GM06990 (cell line): ENCODE measurements at places on chromosomes 12 and 14.

DNA sequence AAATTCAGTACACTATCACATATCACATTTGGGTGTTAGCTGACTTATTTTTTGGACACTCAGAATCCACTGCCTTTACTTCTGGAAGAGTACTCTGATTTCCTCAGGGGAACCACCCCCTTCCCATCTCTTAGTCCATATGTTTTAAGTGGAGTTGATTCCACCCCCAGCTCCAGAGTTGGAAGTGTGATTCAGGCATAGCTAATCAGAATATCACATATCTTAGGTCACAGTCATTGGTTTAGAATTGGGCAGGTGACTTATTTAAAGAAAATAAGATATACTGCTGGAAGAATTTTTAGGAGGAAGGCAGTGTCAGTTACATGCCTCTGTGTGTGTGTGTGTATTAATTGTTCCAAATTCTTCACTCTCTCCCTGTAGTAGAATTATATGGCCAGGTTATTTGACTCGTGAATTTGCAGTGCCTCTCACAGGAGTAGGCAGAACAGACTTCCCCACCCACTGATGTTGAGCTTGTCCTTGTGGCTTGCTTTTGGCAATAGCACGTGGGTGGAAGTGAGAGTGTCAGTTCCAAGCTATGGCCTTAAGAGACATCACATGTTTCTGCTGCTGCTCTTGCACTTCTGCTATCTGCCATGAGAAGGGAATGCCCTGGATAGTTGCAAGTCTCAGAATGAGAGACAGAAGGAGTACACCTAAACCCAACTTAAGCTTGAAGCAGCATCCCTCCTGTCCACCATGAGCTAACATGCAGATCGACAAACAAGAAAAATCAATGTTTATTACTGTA is 6.4 kb upstream of the GAS2L3 start:
- peak; percentile 14 for DNase-seq

GRCh38 chr12:64612843-64613242 is 2.5 kb downstream of the RASSF3 start:
- DNase-seq = no peak

GRCh38 chr14:25121337-25122129 is 71.6 kb upstream of the STXBP6 start:
- no peak for DNase-seq

DNA sequence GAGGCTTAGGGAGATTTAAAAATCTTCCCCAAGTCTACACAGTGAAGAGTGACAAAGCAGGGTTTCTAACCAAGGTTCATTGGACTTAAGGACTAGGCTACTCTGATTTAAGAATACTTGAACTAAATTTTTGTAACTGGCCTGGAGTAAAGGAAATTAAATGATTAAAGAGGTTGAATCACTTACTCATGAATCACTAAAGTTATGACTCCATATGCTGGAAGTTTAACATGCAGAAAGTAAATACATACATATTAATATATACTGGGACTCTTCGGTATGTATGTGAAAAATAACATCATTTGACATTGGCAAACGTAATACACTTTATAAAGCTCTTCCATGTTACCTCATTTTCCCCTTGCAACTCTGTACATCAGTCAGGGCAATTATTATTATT is 322.9 kb downstream of the KCNH5 start:
- no peak for DNase-seq

- DNase-seq = no peak
Observed at GRCh38 chr12:129665414-129665813, 238.4 kb downstream of the TMEM132D start.

DNA sequence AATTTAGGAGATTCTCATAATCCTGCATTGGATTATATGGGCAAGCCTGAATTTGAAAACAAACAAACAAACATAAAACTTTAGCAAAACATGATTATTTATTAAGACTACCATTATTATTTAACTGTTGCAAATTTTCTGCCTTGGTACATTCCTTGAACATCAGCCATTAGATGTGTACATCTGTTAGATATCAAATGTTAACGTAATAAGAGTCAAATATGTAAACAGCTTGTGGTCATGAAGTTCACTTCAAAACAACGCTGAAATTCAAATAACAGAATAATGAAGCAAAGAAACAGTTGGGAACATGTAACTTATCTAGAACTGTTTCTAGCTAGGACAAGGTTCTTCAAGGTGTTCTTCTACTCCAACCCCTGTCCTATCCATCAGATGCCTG is 14.3 kb upstream of the TMX1 start:
- DNase-seq = no peak

GRCh38 chr12:72250346-72250745 is 21.8 kb upstream of the TRHDE start:
- DNase-seq = no peak

DNA sequence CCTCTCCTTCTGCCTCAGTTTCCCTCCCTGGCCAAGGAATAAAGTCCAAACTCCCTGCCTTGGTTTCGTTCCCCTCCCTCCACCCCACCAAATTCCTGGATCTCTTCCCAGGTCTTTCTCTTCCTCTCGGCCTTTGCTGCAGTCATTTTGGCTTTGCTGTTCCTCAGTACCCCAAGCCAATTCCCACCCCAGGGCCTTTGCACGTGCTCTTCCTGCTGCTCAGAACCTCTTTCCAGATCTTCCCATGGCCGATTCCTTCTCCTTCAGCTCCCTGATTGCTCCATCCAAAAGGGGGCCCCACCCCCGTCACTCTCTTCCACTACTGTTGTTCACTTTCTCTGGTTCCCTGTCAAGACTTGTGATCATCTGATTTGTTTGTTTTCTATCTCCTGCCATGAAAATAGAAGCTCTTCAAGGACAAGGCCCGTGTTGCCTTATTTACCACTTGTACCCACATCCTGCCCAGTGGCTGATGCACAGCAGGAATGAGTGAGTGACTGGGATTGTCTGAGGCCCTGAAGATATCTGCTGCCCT is 3.1 kb downstream of the HNF1A start:
- no peak for DNase-seq

DNA sequence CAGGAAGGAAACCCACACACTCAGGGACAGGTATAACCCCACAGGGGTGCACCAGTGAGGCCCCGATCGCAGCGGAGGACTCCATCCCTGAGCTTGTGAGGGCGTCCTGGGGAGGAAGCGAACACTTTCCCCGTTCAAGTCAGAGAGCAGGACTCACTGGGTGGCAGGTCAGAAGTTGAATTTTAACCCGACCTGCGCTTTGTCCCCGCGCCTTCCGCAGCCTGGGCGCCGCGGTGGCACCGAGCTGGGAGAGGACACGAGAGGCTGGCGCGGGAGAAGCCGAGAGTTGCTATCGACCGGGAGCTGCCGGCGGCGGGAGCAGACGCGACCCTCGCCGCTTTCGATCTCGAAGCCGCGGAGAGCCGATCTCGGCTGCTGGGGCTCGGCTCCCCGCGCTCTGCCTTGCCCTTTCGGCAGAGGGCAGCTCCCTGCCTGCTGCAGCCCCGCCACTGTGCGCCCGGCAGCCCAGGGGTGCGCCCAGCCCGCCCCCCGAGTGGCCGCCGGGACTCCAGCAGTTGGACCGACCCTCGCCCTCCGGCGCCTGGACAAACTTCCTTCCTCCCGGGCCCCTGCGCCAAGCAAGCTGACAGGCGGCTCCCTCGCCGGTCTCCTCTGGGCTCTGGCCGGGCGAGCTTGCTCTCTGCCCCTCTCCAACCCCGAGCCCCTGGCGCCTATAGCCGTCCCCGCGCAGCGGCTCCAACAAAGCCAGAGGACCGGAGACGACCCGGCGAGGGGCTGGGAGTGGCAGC is 918 bp downstream of the LIN7A start:
- peak; percentile 69 for DNase-seq

DNA sequence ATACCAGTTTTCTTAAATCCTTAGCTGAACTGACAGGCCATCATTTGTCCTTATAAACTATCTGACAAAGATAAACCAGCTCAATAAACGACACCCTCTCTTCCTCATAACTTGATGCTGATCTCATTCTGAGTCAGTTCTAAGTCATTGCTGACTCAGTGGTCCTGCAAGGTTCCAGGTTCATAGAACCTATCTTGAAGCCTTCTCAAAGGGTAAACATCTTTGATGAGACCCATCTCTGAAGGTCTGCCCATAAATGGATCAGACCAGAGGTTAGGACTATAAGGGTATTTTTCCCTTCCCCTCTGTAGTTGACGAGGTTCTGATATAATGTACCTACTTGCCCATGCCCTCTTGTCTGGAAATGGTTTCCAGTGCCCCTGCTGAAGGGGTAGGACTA is 11.9 kb downstream of the NAA25 start:
- DNase-seq = no peak

- no peak for DNase-seq
Observed at GRCh38 chr14:81453166-81453766, 53.1 kb upstream of the STON2 start.

DNA sequence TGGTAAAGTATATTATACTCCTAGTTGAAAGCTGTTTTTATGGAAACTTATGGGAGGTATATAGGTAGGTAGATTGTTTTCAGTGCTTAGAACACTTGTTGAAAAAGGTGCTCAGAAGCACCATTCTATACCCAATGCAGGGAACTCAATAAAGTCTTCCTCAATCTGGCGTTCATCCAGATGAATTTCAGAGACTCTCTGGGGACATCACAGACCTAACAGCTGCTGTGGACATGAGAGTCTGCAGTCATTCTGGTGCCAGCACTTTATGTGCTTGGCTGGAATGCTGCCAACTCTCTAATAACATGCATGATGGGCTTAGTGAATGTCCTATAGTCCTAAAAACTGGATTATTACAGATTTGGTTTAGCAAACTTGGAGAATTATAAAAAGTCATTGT is 115.9 kb downstream of the NTN4 start:
- DNase-seq = no peak

- no peak for DNase-seq
Observed at GRCh38 chr12:44885902-44886301, 9.8 kb upstream of the NELL2 start.

GRCh38 chr12:108190529-108190928 is 61.4 kb downstream of the WSCD2 start:
- DNase-seq = no peak

DNA sequence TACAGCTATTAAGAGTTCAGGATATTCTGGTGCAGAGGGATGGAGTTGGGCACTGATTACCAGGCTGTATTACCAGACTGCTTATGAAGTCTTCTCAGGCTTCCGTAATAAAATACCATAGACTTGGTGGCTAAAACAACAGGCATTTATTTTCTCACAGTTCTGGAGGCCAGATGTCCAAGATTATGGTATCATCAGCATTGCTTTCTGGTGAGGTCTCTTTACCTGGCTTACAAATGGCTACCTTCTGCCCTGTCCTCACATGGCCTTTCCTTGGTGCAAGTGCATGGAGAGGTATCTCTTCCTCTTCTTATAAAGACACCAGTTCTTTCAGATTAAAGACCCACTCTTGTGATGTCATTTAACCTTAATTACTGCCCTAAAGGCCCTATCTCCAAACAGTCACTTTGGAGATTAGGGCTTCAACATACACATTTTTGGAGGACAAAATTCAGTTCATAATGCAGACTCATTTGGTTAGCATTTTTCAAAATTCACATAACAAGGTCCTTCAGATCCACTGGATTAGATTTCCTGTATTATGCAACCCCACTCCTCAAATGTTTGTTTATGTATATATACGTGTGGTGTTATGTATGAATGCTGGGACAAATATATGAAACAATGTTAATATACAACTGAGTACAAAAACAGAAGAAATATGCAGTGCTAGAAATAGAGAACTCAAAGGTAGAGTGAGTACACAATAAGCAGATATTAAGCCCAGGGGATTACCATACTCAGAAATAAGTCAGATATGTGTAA is 9.3 kb upstream of the ATP2B1 start:
- DNase-seq = no peak

- no peak for DNase-seq
Observed at GRCh38 chr14:29741909-29742401, 185.7 kb downstream of the PRKD1 start.

DNA sequence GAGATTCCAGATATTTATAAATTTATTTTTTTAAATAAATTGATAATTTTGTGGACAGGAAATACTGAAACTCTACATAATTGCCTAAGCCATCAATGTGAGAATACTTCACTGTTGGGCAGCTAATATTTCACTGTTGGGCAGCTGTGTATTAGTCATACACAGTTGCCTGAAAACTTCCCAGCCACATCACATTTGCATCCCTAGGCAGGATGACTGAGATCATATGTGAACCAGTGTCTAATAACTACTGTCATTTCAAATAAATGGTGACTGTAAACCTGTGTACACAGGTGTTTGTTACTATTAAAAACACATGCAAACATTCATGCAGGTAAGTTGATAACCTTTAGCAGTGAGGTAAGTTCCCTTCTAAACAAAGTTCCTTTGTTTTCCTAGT is 43.9 kb downstream of the TMTC3 start:
- no peak for DNase-seq

GRCh38 chr12:34347367-34347766 is 325.1 kb downstream of the ALG10 start:
- no peak for DNase-seq

GRCh38 chr12:108597559-108598471 is at the start of gene TMEM119:
TMEM119 (minus strand) TSS chr12:108598084; CDS start chr12:108592383, 5,701 bp downstream.
- DNase-seq = no peak

DNA sequence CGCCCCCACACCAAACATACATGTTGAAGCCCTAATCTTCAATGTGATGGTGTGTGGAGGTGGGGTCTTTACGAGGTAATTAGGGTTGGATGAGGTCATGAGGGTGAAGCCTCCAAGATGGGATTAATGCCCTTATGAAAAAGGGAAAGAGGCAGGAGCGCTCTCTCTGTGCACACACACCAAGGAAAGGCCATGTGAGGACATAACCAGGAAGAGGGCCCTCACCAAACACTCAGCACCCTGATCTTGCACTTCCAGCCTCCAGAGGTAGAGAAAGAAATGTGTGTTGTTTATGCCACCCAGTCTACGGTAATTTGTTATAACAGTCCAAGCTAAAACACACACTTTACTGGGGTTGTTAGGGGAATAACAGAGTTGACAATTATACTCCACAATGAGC is 14.6 kb upstream of the PITPNM2 start:
- DNase-seq = no peak

DNA sequence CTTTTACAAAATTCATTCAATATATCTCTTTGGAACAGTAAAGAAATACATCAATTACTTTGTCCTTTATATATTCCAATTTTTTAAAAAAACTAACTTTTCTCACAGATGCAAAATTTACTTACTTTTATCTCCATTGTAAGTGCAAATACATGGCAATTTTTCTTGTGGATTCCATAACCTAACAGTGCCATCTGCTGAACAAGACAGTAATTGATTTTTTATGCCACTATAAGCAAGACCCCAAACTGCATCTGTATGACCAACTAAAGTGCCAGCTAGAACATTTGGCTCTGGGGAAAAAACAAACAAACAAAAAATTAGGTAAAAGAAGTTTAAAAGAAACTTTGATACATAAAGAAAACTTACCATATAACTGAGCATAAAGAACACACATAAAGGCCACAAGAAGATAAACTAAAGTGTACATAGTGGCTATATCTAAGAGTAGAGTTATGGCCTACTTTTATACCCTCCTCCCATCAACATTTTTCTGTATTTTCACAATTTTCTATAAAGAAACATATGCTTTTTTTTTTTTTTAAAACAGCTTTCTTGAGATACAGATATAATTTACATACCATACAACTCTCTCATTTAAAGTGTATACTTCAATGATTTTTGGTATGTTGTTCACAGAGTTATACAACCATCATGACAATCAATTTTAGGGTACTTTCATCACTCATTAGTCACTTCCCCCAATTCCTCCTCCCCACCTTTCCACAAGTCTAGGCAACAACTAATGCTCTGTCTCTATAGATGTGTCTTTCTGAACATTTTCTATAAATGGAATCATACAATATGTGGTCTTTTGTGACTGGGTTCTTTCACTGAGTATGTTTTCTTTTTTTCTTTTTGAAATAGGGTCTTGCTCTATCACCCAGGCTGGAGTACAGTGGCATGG is 32.6 kb downstream of the COCH start:
- DNase-seq = peak; percentile 15
